RKO (cell line): ENCODE measurements at places on chromosomes 5 and 9.

- DNase-seq: no peak
Observed at GRCh38 chr5:156621719-156622118, 228.4 kb upstream of the PPP1R2B start.

- no peak for DNase-seq
Observed at GRCh38 chr9:7901621-7902020, 102.0 kb upstream of the DMAC1 start.

- DNase-seq: no peak
Observed at GRCh38 chr9:16126042-16126441, 573.2 kb downstream of the CCDC171 start.

DNA sequence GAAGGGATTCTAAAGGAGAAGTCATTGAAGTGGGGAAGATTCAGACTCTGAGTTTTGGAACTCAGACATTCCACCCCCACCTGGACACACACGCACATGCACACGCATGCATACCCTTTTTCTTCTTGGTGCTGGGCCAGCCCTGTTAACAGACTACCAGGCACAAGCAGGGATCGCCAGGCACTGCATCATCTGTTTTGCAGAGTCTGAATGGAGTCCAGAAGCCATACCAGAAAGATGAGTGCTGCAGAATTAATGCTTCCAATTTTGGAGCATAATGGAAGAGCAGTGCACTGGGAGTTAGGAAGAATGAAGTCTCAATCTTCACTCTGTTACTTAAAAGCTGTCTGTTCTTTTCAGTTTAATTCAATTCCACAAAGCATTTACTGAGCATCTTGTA is 95.5 kb downstream of the PDE8B start:
- DNase-seq: no peak

GRCh38 chr9:31210978-31211570 is 1173.4 kb upstream of the ACO1 start:
- no peak for DNase-seq
